ENCODE measurements at places on chromosomes 13 and 19.

- no peak for DNase-seq
Measured at GRCh38 chr19:13301627-13302334, 151.6 kb downstream of the IER2 start.

GRCh38 chr13:61415058-61415721 lies 459 bp downstream of the PCDH20 start:
- no peak for DNase-seq

- DNase-seq, result no peak
Measured at GRCh38 chr19:50362656-50363424, 2.6 kb downstream of the NAPSA start.

DNA sequence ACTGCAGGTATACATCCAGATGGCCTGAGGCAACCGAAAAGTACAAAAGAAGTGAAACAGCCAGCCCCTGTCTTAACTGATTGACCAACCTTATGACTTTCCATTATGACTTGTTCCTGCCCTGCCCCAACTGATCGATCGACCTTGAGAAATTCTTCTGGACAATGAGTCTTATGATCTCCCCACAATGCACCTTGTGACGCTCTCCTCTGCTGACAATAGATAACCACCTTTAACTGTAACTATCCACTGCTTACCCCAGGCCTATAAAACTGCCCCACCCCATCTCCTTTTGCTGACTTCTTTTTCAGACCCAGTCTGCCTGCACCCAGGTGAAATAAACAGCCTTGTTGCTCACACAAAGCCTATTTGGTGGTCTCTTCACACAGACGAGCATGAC lies 11.2 kb downstream of the ZNF83 start:
- DNase-seq, result no peak

DNA sequence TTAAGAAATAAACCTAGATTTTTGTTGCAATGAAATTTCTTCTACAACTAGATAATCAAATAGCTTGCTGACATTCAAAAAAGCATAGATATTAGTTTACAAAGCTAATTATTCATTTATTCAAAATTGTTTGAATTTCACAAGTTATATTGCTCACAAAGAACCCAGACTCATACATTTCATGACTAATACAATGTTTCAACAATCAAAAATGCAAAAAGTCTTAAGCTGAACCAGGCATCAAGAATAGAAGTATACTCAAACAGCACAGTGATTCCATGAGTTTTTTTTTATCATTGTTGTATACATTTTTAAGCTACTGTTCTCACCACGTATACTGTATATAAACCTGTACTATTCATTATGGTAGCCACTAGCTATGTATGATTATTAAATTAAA lies 51.0 kb downstream of the DIAPH3 start:
- peak; percentile 15 for DNase-seq

GRCh38 chr19:46162731-46163130 lies 14.7 kb downstream of the IGFL2 start:
- DNase-seq, result no peak

DNA sequence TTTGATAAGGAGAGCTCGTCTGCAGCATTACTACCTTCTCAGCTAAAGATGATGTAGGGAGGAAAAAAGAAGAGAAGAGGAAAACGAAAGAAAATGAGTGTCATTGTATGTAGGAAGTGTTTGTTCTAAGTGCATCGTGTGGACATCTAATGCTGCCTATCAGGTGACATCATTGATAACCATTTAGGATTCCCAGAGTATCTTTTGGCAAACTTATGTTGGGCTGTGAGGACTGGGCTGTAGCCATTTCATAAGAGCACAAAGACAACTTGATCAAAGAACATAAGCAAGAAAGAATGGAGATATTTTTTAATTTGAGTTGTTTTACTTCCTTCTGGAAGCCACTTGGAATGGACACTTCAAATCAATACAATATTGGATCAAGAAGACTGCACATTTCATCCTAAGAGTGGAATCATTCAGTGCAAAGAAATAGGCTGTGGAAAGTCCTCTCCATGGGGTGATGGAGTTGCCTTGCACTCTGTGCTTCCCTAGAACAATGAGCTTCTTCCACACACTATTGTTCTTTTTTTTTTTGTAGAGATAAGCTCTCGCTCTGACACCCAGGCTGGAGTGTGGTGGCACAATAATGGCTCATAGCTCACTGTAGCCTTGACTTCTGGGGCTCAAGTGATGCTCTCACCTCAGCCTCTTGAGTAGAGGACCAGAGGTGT lies 52.4 kb upstream of the UBL3 start:
- DNase-seq, result no peak
